ENCODE measurements at places on chromosomes 16 and 17.

GRCh38 chr17:47287639-47288038 lies 34.0 kb downstream of the ITGB3 start:
- no peak for DNase-seq

- DNase-seq = peak; percentile 62
These were observed at the start of gene MT2A for GRCh38 chr16:56608043-56608875. Gene MT2A (plus strand): TSS chr16:56608584. CDS start chr16:56608656, 72 bp downstream.

- DNase-seq = no peak
These were observed 11.9 kb downstream of the KRT32 start for GRCh38 chr17:41455236-41455635.

DNA sequence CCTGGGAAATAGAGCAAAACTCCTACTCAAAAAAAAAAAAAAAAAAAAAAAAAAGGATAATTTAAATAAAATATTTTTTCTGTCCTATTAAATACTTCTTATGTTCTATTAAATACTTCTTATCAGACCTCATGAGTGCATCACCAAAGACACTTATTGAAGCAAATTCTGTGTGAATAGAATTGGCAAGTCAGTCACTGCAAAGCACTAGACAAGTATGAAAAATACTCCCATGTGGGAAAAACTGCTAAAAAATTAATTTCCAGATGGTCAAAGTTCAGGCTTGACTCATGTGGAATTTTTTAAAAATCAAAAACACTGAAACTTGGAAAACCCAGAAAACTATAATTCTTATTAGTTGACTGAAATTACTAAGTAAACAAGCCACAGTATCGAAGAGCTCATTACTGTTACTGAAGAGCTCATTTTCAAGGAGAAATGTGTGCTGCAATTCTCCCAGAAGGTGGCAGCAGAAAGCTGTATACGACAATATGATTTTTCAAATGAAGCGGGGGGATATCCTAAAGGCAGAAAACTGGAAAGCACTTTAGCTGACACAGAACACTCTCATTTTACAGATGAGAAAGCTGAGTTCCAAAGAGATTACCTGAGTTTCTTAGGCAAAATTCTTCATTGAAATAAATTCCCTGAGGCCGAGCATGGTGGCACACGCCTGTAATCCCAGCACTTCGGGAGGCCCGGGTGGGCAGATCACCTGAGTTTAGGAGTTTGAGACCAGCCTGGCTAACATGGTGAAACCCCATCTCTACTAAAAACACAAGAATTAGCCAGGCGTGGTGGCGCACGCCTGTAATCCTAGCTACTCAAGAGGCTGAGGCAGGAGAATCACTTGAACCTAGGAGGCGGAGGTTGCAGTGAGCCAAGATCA lies 15.9 kb upstream of the FBXO47 start:
- no peak for DNase-seq

GRCh38 chr17:1976000-1976682 lies 49.0 kb downstream of the RTN4RL1 start:
- DNase-seq = no peak

GRCh38 chr16:31087971-31088370 lies 772 bp downstream of the PRSS53 start:
- no peak for DNase-seq

- DNase-seq = no peak
These were observed 55.0 kb downstream of the AMFR start for GRCh38 chr16:56370185-56370874.

DNA sequence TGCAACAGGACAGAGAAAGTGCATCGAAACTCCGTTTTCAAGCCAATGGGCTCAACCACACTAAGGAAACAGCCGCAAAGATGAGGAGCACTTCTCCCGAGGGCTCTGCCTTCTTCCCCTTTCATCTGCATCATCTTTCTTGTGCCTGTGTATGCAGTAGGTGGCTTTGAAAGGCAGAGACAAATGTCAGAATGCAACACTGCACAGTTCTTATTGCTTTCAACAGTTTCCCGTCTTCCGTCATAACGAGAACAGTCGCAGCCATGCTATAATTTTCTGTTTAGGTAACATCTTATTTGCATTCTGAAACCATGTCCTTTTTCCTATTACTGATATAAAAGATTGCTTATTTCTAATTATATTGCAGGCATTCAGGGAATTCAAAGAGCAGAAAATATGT lies 205.2 kb downstream of the SLC39A11 start:
- no peak for DNase-seq

Measured in progenitor cell of endocrine pancreas (in vitro differentiated cells).